ENCODE measurements at places on chromosomes 5 and 9.

DNA sequence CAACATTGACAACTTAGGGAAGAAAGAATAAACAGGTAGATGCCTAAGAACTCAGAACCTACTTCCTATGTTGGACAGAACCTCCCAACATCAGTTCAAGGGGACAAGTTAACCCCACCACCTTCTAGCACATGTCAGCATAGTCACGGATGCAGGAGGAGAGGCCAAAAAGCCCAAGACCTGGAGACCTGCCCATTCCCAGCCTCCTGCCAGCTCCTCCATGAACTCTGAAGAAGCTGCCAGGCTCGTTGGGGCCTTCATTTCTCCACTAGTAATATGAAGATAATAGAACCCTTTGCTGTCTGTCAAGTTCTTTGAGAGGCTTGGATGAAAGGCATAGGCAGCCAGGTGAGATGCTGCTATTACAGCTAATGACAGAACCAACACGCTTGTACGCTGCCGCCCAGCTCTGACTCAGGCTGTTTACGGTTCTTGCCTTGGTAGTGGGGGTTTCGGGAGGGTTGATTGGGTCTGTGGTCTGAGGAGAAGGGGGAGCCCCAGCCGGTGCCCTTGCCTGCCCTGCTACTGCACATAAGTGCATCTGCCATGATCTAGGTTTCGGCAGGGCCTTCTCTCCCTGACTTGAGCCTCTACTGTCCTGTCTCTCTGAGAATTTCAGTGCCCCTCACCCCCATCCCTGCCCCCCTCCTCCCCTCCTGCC is 82.2 kb downstream of the NRG2 start:
- no peak for DNase-seq

DNA sequence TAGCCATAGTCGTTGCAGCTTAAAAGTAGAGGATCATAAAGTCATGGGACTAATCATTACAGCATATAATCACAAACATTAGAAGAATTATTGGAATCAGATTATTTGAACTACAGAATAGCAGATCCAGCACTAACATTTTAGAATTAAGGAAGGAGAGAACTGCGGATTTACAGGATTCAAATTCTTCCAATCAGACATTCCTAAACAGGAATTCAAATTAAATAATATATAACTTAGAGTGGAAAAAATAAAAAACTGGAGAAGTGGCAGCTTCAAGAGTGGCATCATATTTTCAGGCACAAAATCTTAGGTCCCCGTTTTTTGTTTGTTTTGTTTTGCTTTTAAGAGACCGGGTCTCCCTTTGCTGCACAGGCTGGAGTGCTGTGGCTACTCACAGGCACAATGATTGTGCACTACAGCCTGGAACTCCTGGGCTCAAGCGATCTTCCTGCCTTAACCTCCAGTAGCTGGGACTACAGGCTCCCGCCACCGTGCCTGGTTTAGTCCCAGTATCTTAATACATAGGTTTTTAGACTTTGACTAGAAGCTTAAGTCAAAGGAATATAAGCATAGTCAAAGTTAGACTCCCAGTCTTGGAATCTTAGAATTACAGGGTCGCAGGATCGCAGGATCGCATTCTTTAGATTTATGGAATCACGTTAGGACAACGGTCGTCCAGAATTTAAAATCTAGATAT is 2.1 kb upstream of the FOXE1 start:
- no peak for DNase-seq

- no peak for DNase-seq
Observed at GRCh38 chr9:93092251-93092991, 3.6 kb upstream of the CARD19 start.

DNA sequence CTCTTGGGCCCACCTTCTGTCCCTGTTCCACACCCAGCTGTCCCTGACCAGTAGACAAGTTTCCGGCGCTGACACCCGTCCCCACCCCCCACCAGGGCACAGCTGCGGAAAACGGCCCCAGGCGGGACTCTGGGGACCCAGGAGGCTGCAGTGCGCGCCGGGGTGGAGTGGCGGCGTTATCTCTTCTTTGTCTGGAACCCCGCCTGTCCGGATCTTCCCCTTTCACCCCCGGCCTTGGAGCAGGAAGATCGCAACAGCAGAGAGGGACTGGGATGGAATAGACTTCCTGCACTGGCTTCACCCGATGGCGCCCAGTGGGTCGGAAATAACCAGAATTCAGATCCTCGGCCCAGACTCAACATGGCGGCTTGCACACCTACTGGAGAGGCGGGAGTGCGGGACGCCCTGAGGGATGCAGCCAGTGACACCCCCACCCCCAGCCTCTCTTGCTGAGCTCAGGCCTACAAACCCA is 4.7 kb downstream of the PAX5 start:
- DNase-seq = peak; percentile 54

DNA sequence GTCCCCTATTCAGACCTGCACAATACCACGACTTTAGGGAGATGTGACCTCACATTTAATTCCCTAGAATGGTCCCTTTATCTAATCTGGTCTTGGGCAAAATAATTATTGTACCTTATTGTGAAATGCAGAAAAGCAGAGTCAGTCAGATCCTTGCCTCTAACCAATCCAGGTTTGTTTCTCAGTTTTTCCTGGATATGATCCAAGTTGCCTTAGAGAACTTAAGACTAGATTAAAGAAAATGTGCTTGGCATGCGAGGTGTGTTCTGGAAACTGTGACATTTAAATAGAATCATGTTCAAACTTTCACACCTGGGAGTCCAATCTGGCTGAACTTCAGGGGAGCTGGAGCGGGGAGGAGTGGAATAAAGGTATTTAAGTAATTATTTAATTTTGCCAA is 696.2 kb downstream of the DNAH5 start:
- DNase-seq = no peak

- no peak for DNase-seq
Observed at GRCh38 chr5:142590451-142591231, 95.2 kb downstream of the FGF1 start.

GRCh38 chr5:171275841-171276544 is 33.1 kb upstream of the TLX3 start:
- no peak for DNase-seq

Data from GM23338 (cell line).